ENCODE measurements at places on chromosomes 3 and 15.
A peak's percentile ranks its signal among the peaks of the same experiment; 100 is the strongest.

- peak; percentile 57 for DNase-seq
Observed at GRCh38 chr3:46496746-46497555, 825 bp upstream of the RTP3 start.

DNA sequence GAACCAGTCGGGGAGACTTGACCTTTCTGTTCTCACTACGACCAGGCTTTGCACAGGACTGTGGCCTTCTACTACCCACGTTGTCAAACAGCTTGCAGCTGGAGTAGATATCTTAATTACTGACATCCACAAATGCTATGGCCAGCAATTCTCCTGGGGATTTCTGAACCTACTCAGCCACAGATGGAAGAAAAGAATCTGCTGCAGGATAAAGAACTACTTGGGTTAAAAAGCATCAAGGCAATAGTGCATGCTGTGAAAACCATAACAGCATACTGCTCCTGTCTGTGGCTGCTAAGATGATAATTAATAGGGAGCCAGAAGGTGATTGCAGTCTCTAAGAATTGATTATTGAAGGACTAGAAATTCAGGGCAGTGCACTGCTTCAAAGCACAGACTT lies 859.2 kb upstream of the SEMA6D start:
- DNase-seq, result no peak

- no peak for DNase-seq
Observed at GRCh38 chr3:143307613-143308183, 188.1 kb downstream of the CHST2 start.

- DNase-seq, result no peak
Observed at GRCh38 chr3:69009559-69010410, 3.7 kb downstream of the EOGT start.

- no peak for DNase-seq
Observed at GRCh38 chr3:5505997-5506396, 318.5 kb downstream of the EDEM1 start.

GRCh38 chr15:77461486-77461885 lies 40.8 kb downstream of the HMG20A start:
- DNase-seq, result no peak

GRCh38 chr3:171829841-171830517 lies 13.2 kb upstream of the TMEM212 start:
- DNase-seq, result no peak

GRCh38 chr3:186815435-186815834 lies 9.2 kb upstream of the RFC4 start:
- no peak for DNase-seq

- no peak for DNase-seq
Observed at GRCh38 chr15:59194639-59195325, 11.9 kb upstream of the LDHAL6B start.

- DNase-seq, result no peak
Observed at GRCh38 chr15:35254062-35254461, 169.0 kb upstream of the NANOGP8 start.

- no peak for DNase-seq
Observed at GRCh38 chr15:82943176-82943575, 9.3 kb downstream of the HOMER2 start.

DNA sequence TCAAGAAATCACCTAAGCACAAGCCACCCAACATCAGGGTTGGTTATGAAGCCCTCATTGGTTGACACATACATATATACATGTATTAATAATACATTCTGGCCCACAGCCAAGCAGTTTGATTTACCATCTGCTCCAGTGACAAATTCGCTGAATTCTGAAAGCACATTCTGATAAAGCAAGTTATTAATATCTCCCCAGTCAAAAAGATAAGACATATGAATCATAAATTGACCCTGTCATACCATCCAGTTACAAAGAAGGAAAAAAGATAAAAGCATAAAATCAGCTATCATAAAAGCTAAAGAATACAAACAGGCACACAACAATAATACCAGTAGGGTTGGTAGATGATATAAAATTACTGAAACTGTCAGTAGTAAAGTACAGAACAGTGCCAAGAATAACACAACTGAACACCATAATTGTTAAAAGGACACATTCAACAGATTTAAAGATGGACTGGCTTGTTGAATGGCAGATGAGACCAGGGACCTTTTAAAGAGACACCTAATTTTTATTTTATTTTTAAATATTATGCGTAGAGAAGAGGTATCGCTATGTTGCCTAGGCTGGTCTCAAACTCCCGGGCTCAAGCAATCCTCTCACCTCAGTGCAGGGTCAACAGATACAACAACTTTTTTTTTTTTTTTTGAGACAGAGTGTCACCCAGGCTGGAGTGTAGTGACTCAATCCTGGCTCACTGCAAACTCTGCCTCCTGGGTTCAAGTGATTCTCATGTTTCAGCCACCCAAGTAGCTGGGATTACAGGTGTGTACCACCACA lies 7.7 kb downstream of the SNX4 start:
- no peak for DNase-seq

DNA sequence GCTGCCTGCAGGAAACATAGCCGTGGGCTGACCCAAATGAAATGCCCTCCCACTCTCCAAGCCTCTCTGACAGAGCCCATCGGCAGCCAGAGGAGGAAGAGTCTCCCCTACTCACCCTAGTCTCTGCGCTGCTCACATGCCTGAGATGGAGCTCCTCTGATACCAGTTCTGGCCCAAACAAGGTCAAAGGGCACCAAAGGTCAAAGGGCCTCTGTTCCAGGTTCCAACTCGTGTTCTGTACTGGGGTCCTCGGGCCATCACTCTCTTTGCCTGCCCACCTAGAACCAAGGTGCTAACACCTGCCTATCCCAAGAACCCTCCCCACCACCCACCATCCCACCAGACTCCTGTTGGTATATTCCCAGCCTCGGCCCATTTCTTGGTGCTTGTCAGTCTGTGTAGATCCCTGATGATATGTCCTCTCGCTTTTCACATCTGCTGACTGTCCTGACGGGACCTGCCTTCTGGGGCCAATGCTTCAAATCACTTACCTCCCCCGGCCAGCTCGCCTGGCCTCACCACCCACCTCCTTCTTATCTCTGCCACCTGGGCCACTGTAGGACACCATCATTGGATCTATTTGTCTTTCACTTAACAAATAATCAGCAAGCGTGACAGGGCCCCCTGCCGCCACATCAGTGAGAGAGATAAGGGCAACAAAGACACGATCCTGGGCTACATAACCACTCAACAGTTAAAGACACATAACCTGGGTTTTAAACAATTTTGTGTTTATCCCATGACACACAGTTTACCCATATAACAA lies 90.4 kb downstream of the SRGAP3 start:
- no peak for DNase-seq
